Tibial nerve (tissue), 4 donors: ENCODE measurements at places on chromosomes 16 and 17. TPM values are rescaled to one million over a fixed set of nuclear protein-coding genes. Genes with fewer than 3 reads are reported as not detected.

DNA sequence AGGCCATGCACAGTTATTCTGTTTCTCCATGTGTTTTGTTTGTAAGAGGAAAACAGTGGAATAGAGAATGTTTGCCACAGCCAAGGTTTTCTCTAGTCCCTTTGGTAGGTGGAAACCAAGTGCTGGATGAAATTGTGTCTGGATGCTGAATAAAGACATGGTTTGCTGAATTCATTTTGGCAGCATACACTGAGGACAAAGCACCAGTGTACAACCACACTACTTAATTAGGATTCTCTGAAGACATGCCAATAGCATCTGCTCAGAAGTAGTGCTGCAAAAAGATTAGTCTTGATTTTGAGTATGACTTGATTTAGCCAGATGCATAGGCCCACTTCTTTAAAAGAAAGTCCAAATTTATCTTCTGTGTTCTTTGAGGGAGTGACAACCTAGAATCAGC is 230.5 kb upstream of the CACNG5 start:
- no peak overlapping the region for H3K27ac ChIP-seq
- H3K27me3 ChIP-seq = no peaks in the 10 kb centered on the region
- DNase-seq = no peak
- H3K36me3 ChIP-seq = no peaks in the 10 kb centered on the region
- H3K4me1 ChIP-seq = no peaks in the 10 kb centered on the region
- no peak overlapping the region for H3K4me3 ChIP-seq

GRCh38 chr17:63412234-63412633 is 33.9 kb downstream of the CYB561 start:
- H3K4me1 ChIP-seq = no peaks in the 10 kb centered on the region
- H3K27ac ChIP-seq = no peak overlapping the region
- DNase-seq = no peak
- H3K4me3 ChIP-seq = no peak overlapping the region

SPN gene
- 1.3 TPM for total RNA-seq

DNA sequence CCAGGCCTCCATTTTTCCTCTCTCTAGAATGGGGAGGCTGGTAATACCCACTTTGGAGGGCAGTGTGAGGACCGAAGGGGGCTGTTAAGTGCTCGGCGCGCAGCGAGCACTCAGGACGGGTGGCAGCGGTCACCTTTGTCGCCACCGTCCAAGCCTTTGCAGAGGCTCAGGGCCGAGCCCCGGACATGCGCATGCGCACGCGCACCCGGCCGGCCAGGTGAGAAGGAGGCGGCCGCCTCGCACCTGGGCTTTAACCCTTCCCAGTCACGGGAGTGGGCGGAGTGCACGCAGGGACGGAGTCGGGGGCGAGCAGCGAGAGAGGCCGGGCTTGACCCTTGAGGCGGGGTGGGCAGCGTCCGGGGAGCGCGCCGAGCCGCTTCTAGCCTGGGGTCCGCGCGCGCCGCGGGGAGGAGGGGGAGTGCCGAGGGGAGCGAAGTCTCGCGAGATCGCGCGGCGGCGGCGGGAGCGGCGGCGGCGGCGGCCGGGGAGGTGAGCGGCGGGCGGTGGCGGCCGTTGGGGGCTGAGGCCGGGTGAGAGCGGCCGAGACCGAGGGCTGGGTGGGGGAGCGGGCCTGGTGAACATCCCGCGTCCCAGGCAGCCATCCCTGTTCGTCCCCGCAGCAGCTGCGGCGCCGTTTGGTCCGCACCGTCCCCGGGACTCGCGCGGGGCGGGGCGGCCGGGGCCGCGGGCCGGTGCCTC is at the start of gene MRTFB:
MRTFB (plus strand) TSS at position 443 of the 699 bp plus-strand sequence. CDS start 69,288 bp downstream, outside the sequence.
- peak within 1 kb of the TSS; percentile 66 for H3K27ac ChIP-seq
- H3K4me1 ChIP-seq = no peaks in the 10 kb centered on the region
- DNase-seq = peak; percentile 33
- H3K27me3 ChIP-seq = no peaks in the 10 kb centered on the region
- H3K36me3 ChIP-seq = no peaks in the 10 kb centered on the region
- peak within 1 kb of the TSS; percentile 78 for H3K4me3 ChIP-seq

CRYBA1 gene
- not detected for total RNA-seq

KCNH6 gene
- not detected for total RNA-seq

- no peak for DNase-seq
- no peak overlapping the region for H3K27ac ChIP-seq
- no peak overlapping the region for H3K4me3 ChIP-seq
- H3K4me1 ChIP-seq = peaks cover 20% of the 10 kb centered on the region
Measured at GRCh38 chr17:42438600-42439567, 15.8 kb upstream of the CAVIN1 start.

GRCh38 chr17:50818261-50818660 is 17.1 kb upstream of the WFIKKN2 start:
- H3K36me3 ChIP-seq = no peaks in the 10 kb centered on the region
- DNase-seq = no peak
- H3K27ac ChIP-seq = no peak overlapping the region
- no peak overlapping the region for H3K4me3 ChIP-seq
- H3K27me3 ChIP-seq = no peaks in the 10 kb centered on the region
- H3K4me1 ChIP-seq = peaks cover 10% of the 10 kb centered on the region

DNA sequence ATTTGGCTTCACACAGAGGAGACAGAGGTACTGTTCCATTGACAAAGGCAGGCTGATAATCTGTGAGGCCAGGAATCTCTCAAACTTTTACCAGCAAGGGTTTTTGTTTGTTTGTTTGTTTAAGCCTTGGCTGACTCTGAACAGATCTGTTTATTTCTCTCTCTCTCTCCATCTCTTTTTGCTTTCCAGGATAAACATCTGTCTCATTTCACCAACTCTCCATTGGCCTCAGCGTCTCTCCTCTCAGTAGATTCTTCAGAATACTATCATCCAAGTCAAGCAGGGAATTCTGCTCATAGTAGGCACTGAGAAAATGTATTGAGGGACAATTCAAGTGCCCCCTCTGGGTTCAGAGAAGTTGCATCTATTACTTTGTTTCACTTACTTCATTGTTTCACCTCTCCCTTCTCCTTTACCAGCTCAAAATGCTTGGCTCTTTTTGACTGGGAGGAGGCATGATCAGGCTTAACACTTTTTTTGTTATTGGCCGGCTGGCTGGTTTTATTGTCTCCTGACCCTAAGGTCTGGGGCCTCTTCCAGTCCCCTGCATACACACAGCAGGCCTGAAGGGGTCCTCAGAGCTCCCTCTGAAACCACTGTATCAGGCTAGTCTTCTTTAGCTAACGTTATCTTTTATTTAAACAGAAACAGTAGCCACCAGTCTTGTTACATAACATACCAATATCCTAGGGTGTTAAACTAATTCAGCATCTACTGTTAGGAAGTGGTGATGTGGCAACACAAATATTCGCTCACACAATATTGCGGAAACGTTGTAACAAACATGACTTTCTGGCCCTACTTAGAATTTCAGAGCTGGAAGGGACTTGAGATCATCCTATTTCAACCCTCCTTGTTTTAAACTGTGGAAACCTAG is 2.0 kb upstream of the YPEL2 start:
- peak overlapping the region; percentile 84 for H3K27ac ChIP-seq
- no peak overlapping the region for H3K4me3 ChIP-seq
- peaks cover 29% of the 10 kb centered on the region for H3K4me1 ChIP-seq
- H3K27me3 ChIP-seq = no peaks in the 10 kb centered on the region
- no peaks in the 10 kb centered on the region for H3K36me3 ChIP-seq

DNA sequence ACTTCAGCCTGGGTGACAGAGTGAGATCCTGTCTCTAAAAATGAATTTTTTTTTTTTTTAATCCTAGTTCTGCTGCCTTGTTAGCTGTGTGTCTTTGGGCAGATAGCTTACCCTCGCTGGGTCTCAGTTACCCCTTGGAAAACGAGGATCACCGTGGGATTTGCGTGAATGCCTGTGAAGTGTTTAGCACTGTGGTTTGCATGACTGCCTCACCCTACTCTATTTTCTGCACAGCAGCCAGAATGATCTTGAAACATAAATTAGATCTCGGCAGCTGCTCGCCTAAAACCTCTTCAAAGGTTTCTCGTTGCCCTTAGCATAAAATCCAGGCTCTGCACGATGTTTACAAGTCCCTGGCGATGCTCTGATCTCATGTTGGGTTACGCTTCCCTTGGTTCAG is 71.2 kb upstream of the GRIN2A start:
- no peaks in the 10 kb centered on the region for H3K27me3 ChIP-seq
- DNase-seq = no peak
- no peaks in the 10 kb centered on the region for H3K36me3 ChIP-seq
- H3K4me1 ChIP-seq = peaks cover 7% of the 10 kb centered on the region

DNA sequence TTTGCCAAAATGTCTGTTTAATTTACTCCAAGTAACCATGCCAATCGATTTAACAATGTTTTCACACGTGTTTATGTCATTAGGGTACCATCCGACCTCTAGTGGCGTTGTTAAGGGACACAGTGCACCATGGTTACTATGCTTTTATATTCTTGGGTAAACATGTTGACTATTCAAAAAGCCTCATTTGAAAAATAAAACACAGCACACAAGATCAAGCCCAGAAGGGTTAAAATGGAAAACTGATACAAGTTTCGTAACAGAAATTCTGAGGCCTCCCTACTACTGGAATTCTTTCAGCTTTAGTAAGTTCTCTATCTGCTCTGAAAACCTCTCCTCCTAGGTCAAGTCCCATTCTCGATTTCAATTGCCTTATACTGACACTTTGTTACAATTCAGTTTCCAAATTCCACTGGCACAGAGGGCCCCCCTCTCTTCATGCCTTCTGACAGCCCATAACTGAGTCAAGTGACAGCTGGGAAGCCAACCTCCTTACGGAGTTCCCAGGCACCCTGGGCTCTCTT is 2.1 kb downstream of the CFAP20 start:
- DNase-seq = peak; percentile 41
- H3K4me1 ChIP-seq = peaks cover 36% of the 10 kb centered on the region
- H3K4me3 ChIP-seq = peak overlapping the region; percentile 98
- peak overlapping the region; percentile 98 for H3K27ac ChIP-seq
- no peaks in the 10 kb centered on the region for H3K27me3 ChIP-seq

KRT12 gene
- not detected for total RNA-seq

- no peaks in the 10 kb centered on the region for H3K4me1 ChIP-seq
- no peak overlapping the region for H3K4me3 ChIP-seq
- H3K36me3 ChIP-seq = no peaks in the 10 kb centered on the region
Measured at GRCh38 chr17:65155622-65156021, 18.5 kb downstream of the RGS9 start.

DNA sequence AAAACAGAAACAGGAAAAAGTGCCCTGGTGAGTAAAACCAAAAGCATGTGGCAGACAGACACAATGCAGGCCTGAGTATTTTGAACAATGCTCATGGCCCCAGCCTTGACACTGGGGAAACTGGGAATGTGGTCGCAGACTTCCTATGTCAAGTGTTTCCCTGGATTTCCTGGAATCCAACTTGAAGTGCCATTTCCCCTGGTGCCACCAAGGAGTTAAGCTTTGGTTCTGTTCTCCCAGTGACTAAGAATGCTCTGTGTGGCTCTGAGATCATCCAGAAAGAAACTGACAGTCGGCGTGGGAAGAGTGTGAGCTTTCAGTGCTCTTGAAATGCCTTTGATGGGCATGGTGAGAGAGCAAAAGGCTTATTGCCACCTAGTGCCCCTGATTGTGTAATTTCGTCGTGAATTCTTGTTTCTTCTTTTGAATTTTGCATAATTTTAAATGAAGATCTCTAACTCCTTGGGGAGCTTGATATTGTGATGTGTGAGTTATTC is 96.0 kb downstream of the YPEL2 start:
- H3K36me3 ChIP-seq = no peaks in the 10 kb centered on the region
- peak overlapping the region; percentile 72 for H3K27ac ChIP-seq
- no peak for DNase-seq
- H3K4me3 ChIP-seq = no peak overlapping the region

DNA sequence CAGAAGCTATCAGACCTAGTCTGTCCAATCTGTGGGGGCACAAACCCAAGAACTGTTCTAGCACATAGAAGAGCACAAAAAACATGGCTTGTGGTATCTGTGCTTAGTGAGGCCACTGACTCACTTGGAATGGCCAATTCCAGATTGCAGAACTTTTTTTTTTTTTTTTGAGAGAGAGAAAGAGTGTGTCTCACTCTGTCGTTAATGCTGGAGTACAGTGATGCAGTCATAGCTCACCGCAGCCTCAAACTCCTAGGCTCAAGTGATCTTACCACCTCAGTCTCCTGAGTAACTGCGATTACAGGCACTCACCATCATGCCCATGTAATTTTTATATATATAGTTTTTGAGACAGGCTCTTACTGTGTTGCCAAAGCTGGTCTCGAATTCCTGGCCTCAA is 77.2 kb upstream of the CLEC3A start:
- no peaks in the 10 kb centered on the region for H3K27me3 ChIP-seq
- no peak overlapping the region for H3K4me3 ChIP-seq
- no peaks in the 10 kb centered on the region for H3K36me3 ChIP-seq
- no peak for DNase-seq
- no peaks in the 10 kb centered on the region for H3K4me1 ChIP-seq
- peak overlapping the region; percentile 44 for H3K27ac ChIP-seq

DNA sequence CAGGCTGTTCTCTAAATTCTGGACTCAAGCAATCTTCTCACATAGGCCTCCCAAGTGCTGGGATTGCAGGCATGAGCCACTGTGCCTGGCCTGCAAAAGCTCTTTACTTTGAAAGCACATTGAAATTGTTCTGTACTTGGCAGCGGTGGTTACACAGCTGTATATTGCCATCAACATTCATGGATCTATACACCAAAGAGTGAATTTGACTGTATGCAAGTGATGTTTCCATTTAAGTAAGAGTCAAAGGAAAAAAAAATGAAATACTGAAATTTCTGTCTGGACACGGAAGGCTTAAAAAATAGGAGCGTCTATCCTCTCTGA is 450.6 kb upstream of the PSMD7 start:
- no peak overlapping the region for H3K4me3 ChIP-seq
- no peaks in the 10 kb centered on the region for H3K36me3 ChIP-seq
- H3K4me1 ChIP-seq = no peaks in the 10 kb centered on the region
- H3K27ac ChIP-seq = no peak overlapping the region

DNA sequence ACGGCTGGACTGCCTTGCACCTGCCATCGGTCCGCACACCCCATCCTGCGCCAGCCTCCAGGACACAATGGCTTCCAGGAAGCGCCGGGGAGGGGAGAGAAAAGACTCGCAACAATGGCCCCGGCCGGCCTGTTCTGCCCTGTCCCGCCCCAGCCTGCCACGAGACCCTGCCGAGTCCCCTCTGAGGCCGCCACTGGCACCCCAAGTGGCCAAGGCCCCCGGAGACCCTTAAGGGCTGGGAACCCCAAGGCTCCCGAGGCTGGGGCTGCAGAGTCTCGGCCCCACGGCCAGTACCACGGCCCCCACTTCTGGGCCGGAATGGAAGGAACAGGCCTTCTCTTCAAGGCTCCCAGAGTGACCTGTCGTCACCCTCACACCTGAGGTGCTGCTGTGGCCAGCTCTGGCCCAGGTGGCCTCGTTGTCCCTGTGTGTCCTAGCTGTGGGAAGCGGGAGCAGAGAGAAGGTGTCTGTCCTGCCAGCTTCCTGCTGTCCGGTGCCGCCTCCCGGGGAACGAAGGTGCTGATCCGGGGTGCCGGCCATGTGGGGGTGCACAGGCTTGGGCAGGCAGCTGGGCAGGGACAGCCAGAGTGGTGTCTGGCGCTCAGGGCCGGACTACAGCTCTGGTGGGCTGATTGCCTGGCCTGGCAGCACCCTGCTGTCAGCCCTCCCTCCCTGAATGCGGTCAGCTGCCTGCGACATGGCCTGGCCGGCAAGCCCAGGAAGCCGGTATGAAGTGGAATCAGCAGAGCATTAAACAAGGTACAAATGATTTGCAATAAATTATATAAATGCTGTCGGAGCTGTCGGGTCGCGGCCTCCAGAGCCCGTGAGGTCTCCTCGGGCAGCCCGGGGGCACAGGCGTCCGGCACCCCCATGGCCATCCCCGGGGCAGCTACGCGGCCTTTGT is 8.2 kb upstream of the CACNA1H start:
- H3K27me3 ChIP-seq = no peaks in the 10 kb centered on the region
- H3K4me1 ChIP-seq = no peaks in the 10 kb centered on the region
- H3K27ac ChIP-seq = no peak overlapping the region
- no peaks in the 10 kb centered on the region for H3K36me3 ChIP-seq
- H3K4me3 ChIP-seq = no peak overlapping the region
